ENCODE measurements at places on chromosomes 2 and 18.

GRCh38 chr2:235988271-235989015 lies 179.7 kb downstream of the GBX2 start:
- DNase-seq: no peak

DNA sequence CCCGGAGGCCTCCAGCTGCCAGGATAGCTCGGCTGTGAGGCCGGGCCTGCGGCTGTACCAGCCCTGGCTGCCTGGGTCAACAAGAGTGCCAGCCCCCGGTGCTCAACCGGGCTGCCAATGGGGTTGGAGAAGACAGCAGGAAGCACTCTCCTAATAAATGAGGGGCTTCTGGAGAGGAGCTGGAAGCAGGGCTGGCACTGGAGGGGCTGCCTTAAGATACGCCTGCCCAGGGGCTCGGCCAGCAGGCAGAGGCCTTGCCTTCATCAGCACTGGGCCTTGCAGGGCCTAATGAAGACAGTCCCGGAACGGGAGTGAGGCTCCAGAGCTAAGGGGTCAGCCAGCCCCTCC lies 73.6 kb downstream of the TEX51 start:
- no peak for DNase-seq

DNA sequence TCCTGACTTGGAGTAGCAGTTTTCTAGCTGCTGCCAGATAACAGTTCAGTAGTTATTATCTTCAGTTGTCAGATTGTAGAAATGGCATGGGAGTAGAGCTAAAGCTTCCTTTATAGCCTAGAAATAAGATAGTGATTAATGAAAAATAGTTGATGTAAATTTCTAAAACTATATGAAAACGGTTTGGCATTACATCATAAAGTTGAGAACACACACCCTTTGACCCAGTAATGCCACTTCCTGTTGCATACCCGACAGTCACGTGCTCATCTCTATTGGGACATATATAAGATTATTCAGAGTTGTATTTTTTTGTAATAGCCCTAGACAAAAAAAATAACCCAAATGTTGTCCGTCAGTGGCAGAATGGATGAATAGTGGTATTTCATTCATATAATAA lies 39.4 kb upstream of the ASB1 start:
- no peak for DNase-seq

DNA sequence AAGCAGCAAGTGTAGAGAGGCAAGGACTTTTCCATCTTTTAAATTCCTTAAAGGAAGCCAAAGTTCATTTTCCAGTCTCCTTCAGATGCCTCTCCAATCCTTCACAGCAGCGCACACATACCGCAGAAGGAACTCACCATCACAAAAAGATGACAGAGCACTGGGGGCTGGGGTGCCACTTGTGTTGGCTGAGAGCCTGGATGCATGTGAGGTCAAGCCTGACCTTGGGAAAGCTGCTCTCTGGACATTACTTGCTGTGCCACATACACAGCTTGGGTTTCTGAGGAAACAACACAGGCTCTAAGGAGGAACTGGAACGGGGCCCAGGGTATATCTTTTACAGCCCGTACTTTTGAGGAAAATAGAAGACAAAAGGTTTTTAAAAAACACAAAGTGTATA lies 364.3 kb upstream of the MEX3C start:
- no peak for DNase-seq

GRCh38 chr2:146987996-146988395 lies 856.8 kb upstream of the ACVR2A start:
- no peak for DNase-seq

GRCh38 chr2:66872081-66872985 lies 437.4 kb downstream of the MEIS1 start:
- DNase-seq: no peak

GRCh38 chr2:146040051-146040450 lies 1520.1 kb upstream of the ZEB2 start:
- no peak for DNase-seq

GRCh38 chr2:54574107-54574859 lies 118.2 kb downstream of the SPTBN1 start:
- DNase-seq: no peak

GRCh38 chr18:37572736-37573135 lies 7.1 kb upstream of the CELF4 start:
- DNase-seq: no peak

DNA sequence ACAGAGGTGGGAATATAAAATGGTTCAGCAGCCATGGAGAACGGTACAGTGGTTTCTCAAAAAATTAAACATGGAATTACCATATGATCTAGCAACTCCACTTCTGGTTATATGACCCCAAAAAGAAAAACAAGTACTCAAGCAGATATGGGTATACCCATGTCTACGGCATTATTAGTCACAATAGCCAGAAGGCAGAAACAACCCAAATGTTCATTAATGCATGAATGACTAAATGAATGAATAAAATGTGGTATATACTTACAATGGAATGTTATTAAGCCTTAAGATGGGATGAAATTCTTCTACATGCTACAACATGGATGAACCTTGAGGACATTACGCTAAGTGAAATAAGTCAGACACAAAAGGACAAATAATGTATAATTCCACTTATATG lies 266.8 kb upstream of the FBXO11 start:
- no peak for DNase-seq

DNA sequence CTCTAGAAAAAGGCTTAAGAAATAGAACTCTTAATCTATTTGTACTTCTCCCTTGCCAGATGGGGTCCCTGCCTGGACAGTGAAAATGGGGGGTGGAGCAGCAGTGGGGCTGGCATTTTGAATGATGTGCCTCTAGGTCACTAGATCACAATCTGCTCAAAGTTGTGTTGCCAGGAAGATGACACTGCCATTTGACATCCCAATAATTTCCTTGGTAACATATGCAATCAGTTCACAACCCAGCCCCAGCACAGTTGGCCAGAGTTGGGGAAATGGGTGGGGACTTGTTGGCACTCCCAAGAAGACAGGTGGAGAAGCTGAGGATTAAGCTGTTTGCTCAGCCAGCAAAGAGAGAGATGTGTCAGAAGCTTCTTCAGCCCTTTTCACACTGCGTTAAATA lies 558.3 kb upstream of the KLHL29 start:
- no peak for DNase-seq

DNA sequence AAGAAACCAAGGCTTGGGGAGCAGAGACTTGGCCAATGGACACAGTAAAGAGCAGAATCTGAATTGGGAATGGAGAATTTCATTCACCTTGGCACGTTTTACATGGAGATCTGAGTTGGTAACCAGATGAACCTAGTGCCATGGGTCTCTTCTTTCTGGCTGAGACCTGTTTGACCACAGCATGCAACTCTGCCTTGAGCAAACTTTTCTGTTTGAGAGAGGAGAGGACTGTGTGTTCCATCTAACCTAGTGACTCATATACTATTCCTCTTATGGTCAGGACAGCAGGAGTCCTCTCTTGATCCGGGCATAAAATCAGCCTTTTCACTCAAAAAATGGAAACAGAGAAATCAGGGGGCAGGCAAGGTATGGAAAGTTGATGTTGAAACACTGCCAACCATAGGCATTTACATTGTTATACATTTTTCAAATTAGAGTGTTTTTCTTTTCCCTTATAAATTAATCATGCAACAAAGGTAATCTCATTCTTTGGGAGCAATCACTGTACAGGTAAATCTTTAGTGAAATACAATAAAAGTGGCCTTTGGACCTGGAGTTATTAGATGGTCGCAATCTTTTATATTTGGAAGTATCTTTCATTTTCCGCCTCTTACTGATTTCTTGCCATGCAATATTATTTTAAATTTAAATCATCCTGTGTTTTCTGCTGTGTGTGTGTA lies 86.7 kb downstream of the NRP2 start:
- DNase-seq: no peak

DNA sequence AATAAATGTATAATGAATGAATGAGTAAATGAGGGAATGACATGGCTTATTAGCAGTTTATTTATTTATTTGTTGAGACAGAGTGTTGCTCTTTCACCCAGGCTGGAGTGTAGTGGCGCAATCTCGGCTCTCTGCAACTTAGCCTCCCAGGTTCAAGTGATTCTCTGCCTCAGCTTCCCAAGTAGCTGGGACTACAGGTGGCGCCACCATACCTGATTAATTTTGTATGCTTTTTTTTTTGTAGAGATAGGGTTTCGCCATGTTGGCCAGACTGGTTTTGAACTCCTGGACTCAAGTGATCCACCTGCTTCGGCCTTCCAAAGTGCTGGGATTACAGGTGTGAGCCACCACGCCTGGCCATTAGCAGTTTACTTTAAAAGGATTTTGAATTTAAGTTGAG lies 100.3 kb upstream of the CAVIN2 start:
- DNase-seq: no peak

GRCh38 chr2:239200646-239201530 lies 199.9 kb downstream of the HDAC4 start:
- no peak for DNase-seq

DNA sequence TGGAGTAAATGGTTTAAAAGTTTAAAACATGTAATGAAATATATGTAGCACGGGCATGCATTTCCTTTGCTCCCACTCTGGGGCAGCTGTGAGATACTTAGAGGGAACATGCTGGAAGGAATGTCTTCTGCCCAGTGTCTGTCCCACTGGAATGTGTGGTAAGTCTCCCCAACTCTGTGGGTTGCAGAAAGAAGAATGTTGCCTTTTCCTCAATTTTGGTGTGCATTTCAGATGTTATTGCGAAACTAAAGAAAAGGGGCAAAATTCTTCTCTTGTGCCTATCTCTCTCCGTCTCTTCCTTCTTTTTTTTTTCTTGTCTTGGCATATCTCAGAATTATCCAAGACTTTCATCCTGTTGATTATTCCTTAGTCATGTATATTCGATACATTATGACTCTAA lies 201.1 kb downstream of the SH3RF3 start:
- peak; percentile 57 for DNase-seq

DNA sequence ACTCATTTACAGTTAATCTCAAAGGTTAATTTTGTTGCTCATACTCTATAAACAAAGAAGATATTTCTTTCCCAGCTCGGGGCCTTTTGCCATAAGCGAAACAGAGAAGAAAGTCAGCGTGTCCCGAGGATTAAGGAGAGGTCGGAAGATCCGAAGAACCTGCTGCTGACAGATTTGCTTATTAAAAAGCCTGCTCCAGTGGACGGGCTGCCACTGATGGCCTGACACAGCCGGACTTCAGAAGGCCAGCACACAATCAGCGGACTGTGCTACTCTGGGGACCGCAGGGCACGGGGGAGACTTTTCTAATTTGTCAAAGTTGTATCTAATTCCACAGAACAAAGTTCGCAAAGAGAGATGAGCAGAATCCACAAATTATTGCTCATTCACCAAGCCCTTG lies 315.4 kb downstream of the ETAA1 start:
- DNase-seq: no peak

GRCh38 chr2:12931186-12931844 lies 214.6 kb downstream of the TRIB2 start:
- no peak for DNase-seq

- peak; percentile 64 for DNase-seq
Observed at GRCh38 chr2:36277146-36277808, 78.3 kb upstream of the CRIM1 start.

DNA sequence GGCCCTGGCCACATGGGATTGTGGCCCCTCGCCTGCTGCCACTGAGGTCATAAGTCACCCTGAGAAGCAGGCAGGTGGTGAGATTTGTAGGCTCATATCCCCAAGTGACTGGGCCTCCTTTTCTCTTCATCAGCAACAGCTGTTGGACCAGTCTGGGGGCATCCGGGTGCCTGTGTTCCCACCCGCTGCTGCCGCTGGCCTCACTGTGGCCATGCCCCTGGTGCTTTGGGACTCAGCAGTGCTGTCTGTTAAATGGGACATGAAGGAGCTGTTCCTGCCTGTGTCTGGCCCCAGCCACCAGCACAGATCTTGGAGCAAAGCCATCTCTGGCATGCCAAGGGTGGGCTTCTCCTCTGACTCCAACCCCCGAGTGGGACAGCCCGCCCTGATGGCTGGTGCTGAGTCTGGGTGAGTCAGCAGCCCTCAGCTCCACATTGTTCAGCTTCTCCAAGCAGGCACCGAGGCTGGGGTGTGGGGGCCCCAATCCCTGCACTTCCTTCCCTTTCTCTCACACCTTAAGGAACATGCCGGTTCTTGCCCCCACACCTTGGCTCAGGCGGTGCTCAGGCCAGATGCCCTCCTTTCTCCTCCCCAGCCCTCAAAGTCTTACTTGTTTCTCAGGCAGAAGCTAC lies 207.9 kb downstream of the GLI2 start:
- no peak for DNase-seq

GRCh38 chr2:239830121-239831000 lies 194.8 kb downstream of the NDUFA10 start:
- no peak for DNase-seq

- no peak for DNase-seq
Observed at GRCh38 chr2:51511002-51511401, 479.1 kb upstream of the NRXN1 start.

- no peak for DNase-seq
Observed at GRCh38 chr2:218079943-218080913, 11.2 kb downstream of the RUFY4 start.

- DNase-seq: no peak
Observed at GRCh38 chr2:104473546-104473945, 380.4 kb upstream of the POU3F3 start.

GRCh38 chr2:197513915-197514314 lies 2.0 kb upstream of the MOB4 start:
- DNase-seq: no peak

DNA sequence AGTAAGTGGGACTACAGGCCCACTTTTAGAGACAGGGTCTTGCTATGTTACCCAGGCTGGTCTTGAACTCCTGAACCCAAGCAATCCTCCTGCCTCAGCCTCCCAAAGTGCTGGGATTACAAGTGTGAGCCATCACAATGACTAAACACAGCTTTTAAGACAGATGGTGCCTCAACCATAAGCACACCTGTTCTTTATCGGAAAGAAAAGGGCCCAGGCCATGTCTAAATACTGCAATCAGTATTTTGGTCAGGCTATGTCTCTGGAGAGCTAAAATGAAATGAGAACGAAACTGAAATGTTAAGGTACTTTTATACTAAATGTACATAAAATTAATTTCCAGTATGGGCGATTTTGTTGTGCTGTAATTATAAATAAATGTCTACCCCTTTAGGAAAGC lies 69.5 kb upstream of the SPTBN1 start:
- DNase-seq: no peak

DNA sequence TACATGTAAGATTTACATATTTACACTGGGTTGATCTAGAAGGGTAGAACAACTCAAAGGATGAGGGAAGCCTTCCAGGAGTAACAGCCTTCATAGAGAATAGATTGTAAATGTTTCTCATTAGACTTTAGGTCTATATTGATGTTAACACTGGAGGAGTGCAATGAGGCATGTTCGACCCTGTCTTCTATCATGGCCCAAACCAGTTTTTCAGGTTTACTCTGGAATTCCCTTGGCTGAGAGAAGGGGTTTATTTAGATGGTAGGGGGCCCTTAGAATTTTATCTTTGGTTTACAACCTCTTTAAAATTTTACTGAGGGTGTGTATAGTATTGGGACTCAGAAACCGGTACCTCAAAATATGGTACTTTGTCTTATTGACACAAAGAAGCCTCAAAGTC lies 634.9 kb upstream of the PIK3C3 start:
- no peak for DNase-seq

All from fibroblast of skin of left quadriceps (primary cell).